Substantia nigra (tissue), 51 donors: ENCODE measurements at places on chromosomes 6 and 20.

GRCh38 chr20:7930343-7930742, 9.9 kb downstream of the HAO1 start:
- no peak for DNase-seq

- no peak for DNase-seq
Observed at GRCh38 chr6:39851331-39851730, 59.2 kb downstream of the DAAM2 start.

- no peak for DNase-seq
Observed at GRCh38 chr6:121505284-121505683, 69.8 kb downstream of the GJA1 start.

DNA sequence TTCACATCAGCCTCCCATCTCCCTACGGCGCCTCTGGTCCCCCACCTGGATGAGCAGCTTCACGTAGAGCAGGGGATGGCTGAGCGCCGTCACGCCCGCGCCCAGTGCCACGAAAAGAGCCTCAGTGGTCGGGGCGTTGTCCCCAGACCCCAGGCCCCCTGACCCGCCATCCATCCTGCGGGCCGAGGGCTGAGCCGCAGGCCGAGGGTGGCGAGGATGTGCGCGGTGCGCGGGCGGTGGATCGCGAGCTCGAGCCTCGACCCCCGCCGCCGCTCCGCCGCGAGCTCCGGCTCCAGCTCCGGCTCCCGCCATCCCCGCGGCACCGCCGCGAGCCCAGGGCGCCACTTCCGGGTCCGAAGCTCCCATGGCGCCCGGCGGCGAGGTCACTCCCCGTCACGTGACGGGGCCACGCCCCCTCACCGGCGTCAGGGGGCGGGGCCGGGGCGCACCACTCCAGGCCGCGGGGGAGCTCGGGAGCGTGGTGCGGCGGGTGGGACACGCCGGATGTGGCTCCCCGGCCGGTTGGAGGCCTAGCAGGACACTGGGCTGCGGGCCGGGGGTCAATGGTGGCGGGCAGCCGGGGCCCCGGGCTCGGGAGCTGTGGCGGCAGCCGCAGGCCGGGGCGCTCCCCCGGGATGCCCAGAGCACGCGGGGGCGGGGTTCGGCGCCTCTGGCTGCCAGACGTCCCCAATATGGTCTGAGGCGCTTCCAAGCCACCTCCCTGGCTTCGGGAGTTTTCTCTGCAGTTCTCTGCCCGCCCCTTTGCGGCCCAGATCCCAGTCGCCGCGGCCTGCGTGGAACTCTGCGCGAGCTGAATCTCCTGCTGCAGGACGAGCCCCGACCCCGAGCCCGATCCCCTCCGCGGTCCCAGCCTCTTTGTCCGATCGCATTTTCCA, at the start of gene MTCH1:
Gene MTCH1 (minus strand): TSS at position 389 of the 896 bp plus-strand sequence. CDS start 23 bp downstream, at position 366.
- DNase-seq = peak; percentile 79

DNA sequence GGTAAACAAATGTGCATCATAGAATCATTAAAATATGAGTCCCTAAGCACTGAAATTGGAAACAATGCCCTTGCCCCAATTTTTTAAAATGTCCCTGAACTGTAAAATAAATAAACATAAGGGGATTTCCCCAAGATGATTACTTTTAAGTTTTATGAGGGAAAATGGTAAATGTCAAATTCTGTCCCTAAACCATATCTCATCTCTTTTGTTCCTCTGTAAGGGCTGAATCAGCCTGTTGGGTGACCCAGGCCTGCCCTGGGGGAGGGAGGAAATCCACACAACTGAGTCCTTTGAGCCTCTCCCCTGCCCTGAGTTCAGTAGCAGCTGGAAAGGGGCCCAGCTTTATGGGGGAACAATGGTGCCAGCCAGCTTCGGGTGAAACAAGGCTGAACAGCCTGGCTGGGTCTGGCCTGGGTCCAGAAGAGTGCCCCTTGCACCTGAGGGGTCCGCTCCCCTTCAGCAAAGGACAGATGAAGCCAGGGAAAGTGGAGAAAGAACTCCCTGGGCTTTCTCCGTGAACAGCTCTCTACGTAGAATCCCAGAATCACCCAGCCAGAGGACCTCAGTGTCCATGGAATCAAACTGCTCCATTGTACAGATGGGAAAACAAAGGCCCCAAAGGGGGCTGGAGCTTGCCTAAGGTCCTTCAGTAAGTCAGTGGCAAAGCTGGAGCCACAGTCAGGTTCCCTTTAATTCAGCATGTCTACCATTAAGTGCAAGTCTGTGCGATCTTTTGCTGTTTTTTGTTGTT, 28.2 kb upstream of the ITCH start:
- DNase-seq = peak; percentile 65

DNA sequence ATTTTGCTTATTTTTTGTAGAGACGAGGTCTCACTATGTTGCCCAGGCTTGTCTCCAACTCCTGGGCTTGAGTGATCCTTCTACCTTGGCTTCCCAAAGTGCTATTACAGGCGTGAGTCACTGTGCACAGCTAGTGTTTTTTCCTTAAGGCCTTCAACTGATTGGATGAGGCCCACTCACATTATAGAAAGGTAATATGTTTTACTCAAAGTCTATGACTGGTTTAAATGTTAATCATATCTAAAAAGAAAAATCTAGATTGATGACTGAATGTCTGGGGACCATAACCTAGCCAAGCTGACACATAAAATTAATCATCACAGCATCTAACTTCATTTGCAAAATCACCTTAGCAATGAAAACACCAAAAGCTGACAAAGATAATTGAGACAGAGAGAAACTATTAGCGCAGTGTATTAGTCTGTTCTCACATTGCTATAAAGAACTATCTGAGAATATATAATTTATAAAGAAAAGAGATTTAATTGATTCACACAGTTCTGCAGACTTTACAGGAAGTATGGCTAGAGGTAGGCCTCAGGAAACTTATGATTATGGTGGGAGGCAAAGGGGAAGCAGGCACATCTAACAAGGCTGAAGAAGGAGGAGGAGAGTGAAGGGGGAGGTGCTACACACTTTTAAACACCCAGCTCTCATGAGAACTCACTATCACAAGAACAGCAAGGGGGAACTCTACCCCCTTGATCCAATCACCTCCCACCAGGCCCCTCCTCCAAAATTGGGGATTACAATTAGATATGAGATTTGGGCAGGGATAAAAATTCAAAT, 66.8 kb upstream of the ARHGAP18 start:
- DNase-seq = no peak

DNA sequence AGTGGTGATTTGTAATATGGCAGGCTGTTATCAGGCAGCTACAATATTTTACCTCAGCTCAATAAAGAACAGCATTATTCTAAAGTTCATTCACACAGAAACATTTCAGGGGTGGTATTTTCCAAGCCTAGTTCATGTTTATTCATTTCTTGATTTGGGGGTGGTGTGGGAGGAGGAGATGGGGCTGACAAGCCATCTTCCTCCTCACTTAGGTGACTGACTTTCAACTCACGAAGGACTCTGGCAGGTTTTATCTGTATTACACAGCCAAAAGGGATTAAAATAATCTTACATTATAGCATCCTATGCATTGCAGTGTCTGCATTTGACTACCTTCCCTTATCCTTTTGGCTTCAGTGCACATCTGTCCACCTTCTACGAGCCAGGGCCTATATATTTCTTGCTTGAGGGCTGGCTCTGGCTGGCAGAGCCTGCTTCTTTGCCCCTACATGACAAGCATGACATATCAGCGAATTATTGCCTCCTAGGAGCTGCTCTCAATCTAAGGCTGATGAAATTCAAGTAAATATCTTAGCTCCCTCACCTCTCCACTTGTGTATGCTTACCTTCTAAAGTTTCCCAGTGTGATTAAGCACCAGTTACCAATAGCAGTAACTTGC, 20.0 kb downstream of the KHDRBS2 start:
- no peak for DNase-seq

DNA sequence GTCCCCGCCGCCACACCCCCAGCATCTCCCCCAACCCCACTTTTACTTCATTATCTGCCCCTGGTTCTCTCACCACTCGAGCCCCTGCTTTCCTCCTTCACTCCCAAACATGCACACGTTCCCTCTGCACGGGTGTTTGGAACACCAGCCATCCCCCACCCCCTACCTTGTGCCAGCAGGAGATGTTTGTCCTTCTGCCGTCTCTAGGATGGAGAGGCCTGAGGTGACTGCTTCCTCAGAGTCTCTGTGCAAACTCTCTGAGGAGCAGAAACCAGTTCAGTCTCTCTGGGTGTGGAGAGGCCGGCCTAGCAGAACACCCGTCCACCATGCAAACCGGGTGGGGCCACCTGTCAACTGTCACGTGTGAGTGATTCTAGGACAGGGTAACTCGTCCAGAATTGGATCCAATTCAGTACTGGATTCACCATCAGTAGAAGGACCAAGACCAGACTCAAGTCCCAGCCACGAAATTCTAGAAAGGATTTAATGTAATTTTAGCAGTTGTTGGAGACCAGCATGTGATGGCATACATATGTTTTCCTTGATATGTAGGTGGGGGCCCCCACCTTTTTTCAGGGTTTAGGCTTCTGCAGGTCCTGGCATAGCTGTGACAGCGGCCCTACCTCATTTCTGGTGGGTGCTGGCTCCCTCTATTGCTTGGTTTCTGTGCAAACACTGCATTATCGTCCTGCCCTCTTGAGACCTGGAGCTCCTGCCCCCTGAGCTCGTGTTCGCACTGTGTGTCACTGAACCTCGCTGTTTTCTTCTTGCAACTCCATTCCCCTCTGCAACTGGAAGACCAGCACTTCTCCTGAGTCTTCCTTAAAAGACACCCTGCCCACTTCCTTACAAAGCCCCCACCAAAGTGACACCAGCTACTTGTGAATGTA, at the start of gene RAET1E:
Gene RAET1E (minus strand): TSS at position 259 of the 890 bp plus-strand sequence. CDS start 7,212 bp downstream, outside the sequence.
- no peak for DNase-seq

- no peak for DNase-seq
Observed at GRCh38 chr20:9711872-9712271, 127.0 kb downstream of the PAK5 start.

DNA sequence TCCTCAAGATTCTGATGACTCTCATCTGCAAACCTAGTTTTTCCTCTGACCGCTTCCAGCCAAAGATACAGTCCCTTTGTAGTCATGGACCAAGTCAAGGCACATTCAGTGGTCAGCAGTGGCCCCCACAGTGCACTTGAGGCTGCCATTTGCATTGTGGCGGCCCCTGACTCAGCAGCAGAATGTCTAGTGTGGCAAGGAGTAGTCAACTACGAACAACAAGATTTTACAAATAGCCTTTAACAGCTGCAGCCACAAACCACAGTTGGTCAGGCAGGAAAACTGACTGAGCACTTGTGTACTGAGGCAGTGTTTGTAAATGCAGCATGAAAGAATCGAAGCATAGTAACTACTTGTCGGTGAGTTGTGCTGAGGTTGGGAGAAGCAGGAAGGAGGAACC, 49.6 kb downstream of the SLC2A12 start:
- DNase-seq = no peak

DNA sequence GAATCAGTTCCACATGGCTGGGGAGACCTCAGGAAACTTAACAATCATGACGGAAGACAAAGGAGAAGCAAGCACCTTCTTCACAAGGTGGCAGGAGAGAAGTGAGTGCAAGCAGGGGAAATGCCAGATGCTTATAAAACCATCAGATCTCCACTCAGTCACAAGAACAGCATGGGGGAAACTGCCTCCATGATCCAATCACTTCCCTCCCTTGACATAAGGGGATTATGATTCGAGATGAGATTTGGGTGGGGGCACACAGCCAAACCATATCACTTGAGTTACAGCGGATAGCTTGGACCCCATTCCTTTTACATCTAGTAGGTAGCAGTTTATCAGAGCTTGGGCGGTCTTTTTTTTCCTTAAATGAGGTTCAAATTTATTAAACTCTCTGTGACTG, 19.1 kb downstream of the AFDN start:
- no peak for DNase-seq

DNA sequence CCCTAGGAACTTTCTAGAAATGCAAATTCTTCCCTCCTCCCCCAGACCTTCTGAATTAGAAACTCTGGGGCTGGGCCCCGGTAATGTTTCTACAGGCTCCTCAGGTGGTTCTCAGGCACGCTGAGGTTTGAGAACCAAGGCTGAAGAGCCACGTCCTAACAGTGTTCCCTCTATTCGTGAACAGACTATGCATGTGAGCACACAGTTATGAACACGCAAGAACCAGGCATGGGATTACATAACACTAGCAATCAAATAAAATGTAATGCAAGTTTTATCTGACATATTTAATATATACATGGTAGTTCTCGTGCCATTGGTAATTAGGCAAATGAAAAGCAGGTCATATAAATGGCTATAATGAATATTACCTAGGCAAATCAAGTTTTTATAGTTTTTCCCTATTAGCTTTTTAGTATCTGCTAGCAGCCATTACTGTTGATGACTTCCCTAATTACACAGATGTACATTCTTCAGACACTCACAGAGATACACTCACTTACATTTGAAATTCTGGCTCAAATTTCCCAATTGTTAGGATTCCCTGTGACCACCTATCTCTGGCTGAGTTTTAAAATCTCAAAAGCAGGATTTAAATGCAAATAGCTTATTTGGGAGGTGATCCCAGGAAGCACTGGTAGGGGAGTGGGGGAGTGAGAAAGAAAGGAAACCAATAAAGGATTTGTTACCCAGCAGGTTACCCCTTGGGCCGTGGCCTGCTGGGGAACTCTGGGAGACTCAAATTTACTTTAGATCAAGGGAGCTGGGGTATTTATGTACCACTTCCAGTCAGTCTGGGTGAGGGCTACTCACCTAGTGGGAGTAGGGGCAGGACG, 104.1 kb downstream of the TCP11 start:
- DNase-seq = no peak

DNA sequence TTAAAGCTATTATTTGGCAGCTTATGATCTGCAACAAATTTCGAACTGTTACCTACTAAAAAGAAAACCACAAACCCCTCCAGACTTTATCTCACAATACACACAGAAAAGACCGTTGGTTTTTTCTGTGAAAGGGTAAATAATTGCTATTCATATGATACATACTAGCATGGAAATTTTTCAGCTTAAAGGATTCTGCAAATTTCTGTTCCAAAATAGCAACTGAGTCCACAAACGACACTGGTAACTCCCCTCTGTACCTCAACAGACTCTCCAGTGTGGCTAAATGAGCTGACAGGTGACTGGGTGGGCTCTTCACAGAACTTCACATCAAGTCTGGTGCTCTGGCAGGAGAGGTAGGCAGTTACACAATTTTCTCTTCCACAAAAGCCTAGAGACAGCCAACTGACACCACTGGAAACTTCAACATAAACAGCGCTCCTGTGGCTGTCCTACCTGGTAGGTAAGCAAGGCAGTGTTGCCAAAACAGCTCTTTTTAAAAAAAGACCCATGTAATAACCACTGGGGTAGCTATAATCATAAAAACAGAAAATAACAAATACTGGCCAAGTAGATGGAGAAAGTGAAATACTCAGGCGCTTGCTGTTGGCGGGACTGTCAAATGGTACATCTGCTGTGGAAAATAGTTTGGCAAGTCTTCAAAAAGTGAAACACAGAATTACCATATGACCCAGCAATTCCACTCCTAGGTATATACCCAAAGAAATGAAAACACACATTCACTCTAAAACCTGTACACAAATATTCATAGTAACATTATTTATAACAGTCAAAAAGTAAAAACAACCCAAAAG, 37.8 kb downstream of the ELOVL5 start:
- DNase-seq = no peak

DNA sequence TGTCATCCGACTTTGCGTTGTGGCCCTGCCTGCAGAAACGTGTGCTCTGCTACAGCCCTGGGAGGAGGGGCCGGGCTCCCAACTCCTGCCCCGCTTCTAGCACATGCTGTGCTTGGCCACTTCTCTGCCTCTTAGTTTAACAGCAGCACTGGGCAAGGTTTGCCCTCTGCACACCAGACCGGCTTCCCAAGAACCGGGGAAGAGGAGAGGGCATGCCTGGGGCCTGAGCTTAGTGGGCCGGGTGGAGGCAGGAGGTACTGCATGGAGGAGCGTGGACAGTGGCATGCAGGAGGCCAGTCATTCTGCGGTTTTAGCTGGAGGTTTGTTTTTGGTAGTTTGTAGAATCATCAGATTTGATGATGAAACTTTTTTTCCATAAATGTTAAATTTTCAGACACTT, 45.5 kb downstream of the CEP43 start:
- DNase-seq = no peak
